Effector memory CD8-positive, alpha-beta T cell (primary cell): ENCODE measurements at places on chromosomes 1 and 21.

- DNase-seq = no peak
These were observed 107.1 kb downstream of the TLR5 start for GRCh38 chr1:223035724-223036478.

DNA sequence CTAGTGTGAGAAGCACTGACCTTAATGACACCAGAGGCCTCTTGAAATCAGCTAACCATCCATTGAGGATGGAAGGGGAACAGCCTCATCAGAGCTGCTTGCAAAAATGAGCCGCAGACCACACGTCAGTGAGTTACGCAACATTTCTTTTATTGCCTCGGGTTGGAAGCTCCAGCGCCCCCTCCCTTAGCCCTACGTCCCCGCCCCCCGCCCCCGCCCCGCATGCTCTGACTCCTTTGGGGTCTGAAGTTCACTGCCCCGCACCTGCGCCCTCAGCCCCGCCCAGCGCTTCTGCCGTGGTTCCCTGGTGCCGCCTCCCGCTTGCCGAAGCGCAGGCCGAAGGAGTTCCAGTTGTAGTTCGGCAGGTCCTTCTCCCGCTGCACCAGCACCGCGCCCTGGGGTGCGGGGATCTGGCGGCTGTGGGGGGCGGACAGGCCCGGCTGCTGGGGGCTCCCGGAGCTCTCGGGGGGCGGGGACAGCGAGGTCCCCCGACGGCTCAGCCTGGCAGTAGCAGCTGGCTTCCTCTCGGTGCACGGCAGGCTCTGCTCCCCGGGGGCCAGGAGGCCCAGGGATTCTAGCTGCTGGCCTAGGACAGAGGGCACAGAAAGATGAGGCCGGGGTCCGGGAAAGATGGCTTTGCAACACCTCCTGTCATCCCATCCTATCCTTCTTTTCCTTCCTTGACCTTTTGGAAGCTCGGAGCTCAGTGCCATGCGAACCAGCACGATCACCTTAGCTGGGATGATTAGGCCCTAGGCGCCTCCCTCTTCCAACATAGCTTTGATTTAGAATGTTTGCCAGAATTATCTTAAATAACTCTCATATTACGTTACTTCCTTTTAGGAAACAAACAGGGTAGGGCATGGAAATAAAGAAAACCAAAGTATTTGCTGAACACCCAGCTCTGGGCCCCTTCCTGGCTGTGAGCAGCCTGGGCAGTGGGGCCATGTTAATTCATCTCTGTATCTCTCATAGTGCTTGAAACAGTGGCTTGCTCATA is 5.8 kb downstream of the KISS1 start:
- peak; percentile 50 for DNase-seq

DNA sequence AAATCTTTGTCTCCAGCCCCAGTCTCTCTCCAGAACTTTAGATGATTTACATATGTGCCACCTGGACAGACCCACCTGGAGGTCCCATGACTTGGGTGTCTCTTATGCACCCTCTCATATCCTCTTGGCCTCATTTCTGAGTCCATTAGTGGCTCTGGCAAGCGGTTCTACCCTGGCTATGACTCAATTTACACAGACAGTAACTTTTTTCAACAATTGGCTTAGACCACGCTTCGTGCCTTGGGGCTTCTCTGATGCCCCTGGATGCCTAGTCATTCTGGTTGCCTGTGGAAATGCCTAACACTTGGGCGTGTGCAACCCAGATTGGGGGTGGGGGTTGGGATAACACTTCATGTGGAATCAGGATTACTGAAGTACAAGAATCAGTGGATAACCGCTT is 57.1 kb upstream of the GADD45A start:
- DNase-seq = no peak

DNA sequence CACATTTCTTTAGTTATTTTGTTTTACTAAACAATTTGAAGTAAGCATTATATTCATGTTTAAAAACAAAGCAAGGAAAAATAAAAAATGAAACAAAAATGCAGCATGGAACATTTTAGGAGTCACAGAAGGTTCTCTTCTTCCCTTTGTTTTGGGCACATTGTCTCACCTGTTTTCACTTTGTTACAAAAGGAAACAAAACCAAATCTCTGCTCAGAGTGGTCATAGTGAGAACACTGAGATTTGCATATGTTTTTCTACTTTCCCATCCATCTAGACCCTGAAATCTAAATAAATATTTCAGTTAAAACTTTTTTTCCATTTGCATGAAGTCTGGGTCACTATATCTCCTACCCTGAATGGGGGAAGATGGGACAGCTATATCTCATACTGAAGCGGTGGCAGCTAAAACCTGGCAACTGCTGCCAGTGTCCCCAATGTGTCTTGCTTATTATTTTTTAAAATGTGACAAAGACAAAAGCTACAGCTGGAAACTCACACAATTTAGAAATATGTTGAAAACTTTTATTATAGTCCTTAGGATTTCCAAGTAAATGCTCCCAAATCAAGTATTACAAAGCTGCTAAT is 3.5 kb downstream of the EXOC8 start:
- no peak for DNase-seq

- no peak for DNase-seq
These were observed 323.0 kb upstream of the PLD5 start for GRCh38 chr1:242847390-242847993.

DNA sequence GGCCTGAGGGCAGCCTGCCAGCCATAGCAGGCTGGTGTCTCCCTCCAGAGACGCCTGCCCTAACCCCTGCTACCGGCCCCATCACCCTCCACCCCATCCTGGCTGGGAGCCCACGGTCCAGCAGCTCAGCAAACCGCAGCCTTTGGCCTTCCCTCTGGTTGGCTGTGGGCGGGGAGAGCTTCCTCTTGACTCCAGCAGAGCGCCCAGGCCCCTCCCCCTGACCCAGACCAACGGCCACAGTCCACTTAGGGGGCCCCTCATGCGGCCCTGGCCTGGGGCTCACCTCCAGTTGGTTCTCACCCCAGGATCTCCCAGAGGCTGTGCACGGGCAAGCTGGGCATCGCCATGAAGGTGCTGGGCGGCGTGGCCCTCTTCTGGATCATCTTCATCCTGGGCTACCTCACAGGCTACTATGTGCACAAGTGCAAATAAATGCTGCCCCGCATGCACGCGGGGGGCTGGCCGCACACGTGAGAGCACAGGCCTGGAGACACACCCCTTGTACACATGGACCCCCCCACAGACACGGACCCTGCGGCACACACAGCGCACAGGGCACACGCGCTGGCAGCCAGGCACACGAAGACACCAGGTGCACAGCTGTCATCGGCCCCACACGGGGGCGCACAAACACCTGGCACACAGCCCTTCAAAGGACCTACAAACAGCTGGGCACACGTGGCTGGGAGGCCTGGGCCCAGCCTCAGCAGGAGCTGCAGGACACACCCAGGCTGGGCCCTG is 3.1 kb downstream of the SMIM1 start:
- DNase-seq = peak; percentile 31

DNA sequence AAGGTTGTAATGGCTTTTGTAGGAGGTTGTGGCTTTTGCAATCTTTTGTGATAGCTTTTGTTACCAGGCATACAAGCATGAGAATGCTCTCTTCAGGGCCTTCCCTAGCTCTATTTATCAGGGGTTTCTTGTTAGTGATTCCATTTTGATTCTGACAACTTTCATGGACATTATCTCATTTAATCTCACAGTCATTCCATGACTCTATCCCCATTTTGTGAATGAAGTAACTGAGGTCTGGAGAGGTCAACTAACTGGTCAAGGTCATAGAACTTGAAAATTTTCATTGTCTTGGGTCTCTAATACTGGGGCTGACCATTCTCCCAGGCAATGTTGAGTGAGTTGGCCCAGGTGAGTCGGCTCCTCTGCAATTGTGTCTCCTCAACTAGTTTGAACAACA is 11.2 kb upstream of the LAMTOR5 start:
- DNase-seq = no peak

- DNase-seq = peak; percentile 83
These were observed 8.8 kb downstream of the ZNF683 start for GRCh38 chr1:26363549-26364448.

DNA sequence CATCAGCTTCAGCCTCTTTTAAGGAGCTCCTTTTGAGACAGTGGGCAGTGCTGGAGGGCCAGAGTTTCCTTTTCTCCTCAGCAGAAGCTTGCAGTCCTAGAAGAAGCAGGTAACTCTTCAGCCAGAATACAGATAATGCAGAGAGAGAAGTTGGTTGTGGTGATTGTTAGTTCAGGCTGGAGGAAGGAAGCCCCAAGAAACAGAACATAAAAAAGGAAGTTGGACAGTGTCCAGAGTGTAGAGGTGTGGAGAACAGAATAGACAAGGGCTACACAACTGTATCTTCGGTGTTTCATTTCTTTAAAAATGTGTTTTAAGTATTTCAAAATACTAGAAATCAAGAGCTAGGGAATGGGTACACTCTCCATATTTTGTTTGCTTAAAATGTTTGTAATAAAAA is 6.4 kb upstream of the TACSTD2 start:
- no peak for DNase-seq

GRCh38 chr21:45910548-45911221 is 70.9 kb upstream of the COL6A1 start:
- DNase-seq = no peak

- no peak for DNase-seq
These were observed 104.9 kb downstream of the TENT5C start for GRCh38 chr1:117710710-117711109.

DNA sequence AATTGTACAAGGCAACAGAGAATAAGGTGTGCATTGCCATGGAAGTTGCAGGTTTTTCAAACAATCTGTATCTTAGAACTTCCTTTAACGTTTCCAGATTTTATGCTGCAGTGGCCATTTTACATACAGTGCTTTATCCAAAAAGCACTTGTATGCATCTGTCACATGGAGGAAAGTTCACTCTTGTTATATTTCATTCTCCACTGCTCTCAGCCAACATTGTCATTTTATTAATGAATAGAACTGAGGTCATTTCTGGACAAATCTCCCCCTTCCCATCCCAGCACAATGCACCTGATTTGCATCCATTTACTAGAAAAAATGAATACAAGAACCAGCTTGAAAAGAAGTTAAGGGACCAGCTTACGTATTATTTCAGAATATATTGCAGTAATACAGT is 342.0 kb downstream of the USP25 start:
- DNase-seq = no peak

GRCh38 chr1:211734359-211734758 is 58.9 kb upstream of the NEK2 start:
- no peak for DNase-seq

DNA sequence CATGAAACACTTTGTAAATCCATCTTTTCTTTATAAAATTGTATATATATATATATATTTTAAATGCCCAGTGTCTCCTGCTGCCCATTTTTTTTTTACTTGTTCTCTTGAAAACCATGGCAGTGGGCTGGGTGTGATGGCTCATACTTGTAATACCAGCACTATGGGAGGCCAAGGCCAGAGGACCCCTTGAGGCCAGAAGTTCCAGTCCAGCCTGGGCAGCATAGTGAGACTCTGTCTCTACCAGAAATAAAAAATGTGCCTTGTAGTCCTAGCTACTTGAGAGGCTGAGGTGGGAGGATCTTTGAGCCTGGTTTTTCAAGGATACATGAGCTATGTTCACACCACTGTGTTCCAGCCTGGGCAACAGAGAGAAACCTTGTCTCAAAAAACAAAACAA is 62.2 kb downstream of the HS2ST1 start:
- DNase-seq = no peak

DNA sequence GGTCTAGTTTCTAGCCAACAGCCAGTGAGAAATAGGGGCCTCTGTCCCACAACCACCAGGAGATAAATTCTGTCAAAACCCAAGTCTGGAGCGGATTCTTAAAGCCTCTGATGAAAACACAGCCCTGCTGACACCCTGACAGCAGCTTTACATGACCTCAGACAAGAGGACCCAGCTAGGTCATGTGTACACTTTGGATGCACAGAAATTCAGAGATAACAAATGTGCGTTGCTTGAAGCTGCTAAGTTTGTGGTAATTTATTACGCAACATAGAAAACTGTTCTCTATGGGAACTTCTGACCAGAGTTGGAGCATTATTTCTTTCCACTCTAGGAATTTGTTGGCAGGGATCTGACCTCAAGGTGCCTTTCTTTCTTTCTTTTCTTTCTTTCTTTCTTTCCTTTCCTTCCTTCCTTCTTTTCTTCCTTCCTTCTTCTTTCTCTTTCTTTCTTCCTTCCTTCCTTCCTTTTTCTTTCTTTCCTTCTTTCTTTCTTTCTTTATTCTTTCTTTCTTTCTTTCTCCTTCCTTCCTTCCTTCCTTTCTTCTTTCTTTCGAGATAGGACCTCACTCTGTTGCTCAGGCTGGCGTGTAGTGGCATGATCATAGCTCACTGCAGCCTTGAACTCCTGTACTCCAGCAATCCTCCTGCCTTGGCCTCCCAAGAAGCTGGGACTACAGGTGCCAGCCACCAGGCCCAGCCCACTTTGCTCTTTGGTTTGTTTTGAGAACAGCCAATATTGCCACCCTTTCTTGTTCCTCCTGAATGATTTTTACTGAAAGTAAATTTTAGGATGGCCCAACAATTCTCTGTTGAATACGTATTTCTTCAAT is 14.9 kb upstream of the HMGCS2 start:
- DNase-seq = no peak

GRCh38 chr1:2241820-2242219 is 13.7 kb downstream of the SKI start:
- no peak for DNase-seq

DNA sequence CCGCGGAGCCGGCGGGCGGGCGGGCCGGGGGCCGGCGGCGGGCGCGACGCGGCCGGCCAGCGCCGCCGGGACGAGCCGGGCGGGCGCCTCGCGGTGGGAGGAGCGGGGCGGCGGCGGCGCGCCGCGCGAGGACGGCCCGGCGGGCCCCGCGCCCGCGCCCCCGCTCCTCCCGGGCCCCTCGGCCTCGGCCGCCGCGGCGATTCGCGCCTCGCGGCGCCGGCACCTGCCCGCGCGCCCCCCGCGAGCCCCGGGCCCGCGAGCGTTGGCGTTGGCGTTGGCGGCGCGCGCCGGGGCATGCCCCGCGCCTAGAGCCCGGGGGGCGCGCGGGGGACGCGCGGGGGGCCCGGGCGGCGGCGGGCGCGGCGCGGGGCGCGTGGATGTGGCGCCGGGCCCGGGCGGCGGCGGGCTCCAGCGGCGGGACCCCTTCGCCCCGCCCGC is at the start of gene SKI:
Gene SKI (plus strand): TSS at position 163 of the 438 bp plus-strand sequence. CDS start 448 bp downstream, outside the sequence.
- no peak for DNase-seq

GRCh38 chr1:197081117-197081753 is 14.2 kb upstream of the F13B start:
- no peak for DNase-seq

- no peak for DNase-seq
These were observed 37.2 kb downstream of the SETD4 start for GRCh38 chr21:36023092-36023480.

DNA sequence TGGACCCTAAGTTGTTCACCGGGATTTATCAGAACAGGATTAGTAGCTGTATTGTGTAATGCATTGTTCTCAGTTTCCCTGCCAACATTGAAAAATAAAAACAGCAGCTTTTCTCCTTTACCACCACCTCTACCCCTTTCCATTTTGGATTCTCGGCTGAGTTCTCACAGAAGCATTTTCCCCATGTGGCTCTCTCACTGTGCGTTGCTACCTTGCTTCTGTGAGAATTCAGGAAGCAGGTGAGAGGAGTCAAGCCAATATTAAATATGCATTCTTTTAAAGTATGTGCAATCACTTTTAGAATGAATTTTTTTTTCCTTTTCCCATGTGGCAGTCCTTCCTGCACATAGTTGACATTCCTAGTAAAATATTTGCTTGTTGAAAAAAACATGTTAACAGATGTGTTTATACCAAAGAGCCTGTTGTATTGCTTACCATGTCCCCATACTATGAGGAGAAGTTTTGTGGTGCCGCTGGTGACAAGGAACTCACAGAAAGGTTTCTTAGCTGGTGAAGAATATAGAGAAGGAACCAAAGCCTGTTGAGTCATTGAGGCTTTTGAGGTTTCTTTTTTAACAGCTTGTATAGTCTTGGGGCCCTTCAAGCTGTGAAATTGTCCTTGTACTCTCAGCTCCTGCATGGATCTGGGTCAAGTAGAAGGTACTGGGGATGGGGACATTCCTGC is 3.9 kb upstream of the OLFML3 start:
- DNase-seq = peak; percentile 15
